ENCODE measurements at places on chromosomes 1 and 21.

GRCh38 chr1:12527564-12527963, 90.4 kb downstream of the DHRS3 start:
- no peak for DNase-seq

DNA sequence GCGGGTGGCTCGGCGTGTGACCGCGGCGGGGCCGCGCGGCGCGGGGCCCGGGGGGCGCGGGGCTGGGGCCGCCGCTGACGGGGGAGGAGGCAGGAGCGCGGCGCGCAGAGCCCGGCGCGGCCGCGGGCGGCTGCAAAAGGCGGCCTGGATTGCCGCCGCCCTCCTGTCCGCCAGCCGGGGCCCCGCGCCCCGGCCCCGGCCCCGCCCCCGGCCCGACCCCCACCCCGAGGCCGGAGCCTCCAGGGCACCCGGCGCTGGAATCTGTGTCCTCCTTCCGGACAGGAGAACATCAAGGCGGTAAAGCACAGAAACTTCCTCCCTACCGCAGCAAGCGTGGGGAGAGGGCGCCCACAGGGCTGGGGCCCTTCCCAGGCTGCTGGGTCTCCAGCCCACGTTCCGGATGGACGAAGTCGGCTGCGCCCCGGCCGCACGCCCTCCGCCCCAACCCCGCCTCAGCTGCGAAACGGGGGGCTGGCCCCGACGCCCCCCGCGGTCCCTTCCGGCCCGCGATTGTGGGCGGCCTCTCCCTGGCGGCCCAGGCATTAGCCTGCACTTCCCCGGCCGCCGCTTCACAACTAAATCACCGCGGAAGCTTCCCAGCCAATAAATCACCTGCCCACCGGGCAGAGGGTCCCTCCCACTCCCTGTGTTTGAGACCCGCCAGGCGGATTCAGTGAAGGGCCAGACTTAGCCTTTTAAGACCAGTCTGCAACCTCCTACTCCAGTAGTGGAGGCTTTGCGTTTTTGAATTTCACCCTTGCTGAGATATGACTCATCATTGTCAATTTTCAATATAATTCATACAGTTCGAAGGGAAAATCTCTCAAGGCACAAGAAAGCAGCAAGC, 106.0 kb downstream of the SLC45A1 start:
- DNase-seq: peak; percentile 14

- no peak for DNase-seq
Observed at GRCh38 chr1:224744521-224744920, 128.4 kb downstream of the CNIH3 start.

- no peak for DNase-seq
Observed at GRCh38 chr1:86754265-86754974, 50.0 kb downstream of the SH3GLB1 start.

- DNase-seq: no peak
Observed at GRCh38 chr1:12130466-12131130, 36.2 kb upstream of the TNFRSF1B start.

GRCh38 chr1:55913565-55913964, 665.8 kb downstream of the PLPP3 start:
- DNase-seq: no peak

DNA sequence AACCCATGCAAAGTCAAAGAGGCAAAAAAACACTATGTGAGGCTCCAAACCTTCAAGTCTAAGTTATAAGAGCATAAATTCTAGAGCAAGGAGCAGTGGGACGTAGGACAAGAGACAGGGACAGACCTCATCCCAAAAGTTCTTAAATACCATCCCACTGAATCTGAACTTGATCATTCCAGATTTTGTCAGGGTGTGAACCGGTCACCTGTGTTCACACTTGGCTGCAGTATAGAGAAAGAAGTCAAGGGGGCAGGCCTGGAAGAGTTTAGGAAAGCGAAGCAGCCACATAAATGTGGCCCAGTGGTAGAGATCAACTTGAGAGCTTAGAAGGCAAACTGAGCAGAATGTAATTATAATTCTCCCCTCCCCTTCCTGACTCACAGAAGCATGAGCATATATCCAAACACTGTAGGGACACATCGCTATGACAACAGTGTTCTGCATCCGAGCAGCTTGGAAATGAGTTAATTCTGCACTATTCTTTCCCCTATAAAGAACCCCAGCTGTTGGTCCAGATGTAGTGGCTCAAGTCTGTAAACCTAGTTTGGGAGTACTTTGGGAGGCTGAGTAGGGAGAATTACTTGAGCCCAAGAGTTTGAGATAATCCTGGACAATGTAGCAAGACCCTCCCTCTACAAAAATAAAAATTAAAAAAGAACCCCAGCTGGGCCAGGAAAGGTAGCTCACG, 2.7 kb downstream of the AKR7A2 start:
- no peak for DNase-seq

- no peak for DNase-seq
Observed at GRCh38 chr1:111553196-111553595, 49.8 kb upstream of the ADORA3 start.

DNA sequence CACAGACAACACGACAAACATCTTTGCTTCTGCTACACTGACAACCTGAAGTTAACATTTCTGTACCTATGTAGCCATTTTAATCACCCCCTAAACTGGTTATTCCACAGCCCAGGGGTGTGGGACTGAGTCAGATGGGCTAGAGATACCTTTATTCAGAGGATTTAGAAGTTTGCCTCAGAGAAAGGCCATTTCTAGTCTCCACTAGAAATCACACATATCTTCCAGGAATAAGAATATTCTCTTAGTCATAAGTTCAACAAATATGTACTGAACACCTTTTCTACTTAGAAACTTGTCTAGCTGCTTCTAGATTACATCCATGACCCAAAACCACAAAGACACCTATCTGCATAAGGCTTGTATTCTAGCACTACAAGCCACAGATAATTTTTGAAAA, 38.8 kb downstream of the ERG start:
- DNase-seq: no peak

DNA sequence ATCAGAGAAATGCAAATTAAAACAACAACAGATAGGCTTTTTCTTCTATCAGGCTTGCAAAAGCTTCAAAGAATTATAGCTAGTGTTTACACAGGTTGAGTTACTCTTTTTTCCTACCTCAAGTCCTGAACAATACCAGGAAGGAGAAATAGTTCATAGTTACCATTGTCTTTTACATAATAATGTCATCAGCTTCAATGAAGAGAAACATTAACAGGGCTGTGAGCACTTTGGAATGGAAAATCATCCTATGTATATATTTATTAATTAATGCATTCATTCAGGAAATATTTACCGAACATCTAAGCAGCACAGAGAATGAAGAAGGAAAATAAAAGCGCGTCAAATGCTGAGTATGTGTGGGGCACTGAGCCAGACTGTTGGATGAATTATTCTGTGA, 197.3 kb downstream of the ZBTB18 start:
- DNase-seq: no peak

DNA sequence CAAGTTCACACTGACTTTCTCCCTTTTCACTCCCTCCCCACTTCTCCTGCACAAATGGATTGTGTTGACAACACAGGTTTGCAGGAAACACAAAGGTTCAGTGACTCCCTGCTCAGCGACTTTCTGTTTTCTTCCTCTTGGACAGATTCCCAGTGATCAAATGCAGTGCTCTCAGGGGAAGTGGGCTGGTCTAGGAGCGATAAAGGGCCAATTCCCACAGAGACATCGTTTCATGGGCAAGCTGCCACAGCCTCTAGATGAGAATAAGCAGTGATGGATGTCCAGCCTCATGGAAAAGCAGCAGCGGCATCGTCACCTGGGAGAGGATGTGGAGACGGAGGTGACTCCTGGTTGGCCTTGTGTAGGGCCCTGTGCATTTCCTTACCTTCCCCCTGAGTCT, 30.6 kb downstream of the FYB2 start:
- no peak for DNase-seq

DNA sequence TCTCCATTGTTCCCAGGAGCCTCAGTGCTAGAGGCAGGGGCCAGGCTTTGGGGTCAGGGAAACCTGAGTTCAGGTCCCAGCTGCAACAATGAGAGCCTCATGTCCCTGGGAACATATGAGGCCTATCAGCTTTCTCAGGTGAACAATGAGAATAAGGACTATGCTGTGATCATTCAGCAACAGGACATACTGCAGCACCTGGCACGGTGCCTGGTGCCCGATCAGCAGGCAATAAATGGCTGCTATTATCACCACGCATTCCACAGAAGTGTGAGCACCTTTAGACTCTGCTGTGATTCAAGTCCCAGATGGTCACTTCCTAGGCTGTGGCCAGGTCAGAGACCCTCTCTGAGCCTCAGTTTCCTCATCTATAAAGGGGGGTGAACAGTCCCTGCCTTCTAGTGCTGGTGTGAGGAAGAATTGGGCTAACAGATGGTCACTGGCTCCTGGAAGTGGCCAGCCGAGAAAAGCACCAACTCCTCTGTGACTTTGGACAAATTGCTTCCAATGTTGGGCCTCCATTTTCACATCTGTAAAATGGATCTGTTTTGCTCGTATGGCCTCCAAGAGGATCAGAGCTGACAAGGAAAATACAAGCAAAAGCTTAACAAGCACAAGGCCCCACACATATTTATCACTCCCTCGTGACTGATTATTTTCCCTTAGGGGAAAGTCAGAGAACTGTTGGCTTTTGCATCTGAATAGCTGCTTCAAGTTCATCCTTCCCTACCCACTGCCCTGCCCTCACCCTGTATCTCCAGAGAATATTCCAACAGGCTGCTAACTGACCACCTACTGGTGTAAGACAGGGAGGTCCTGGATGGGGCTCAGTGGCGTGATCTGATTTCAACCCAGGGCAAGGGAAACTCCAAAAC, 1.1 kb downstream of the SLC5A9 start:
- no peak for DNase-seq

DNA sequence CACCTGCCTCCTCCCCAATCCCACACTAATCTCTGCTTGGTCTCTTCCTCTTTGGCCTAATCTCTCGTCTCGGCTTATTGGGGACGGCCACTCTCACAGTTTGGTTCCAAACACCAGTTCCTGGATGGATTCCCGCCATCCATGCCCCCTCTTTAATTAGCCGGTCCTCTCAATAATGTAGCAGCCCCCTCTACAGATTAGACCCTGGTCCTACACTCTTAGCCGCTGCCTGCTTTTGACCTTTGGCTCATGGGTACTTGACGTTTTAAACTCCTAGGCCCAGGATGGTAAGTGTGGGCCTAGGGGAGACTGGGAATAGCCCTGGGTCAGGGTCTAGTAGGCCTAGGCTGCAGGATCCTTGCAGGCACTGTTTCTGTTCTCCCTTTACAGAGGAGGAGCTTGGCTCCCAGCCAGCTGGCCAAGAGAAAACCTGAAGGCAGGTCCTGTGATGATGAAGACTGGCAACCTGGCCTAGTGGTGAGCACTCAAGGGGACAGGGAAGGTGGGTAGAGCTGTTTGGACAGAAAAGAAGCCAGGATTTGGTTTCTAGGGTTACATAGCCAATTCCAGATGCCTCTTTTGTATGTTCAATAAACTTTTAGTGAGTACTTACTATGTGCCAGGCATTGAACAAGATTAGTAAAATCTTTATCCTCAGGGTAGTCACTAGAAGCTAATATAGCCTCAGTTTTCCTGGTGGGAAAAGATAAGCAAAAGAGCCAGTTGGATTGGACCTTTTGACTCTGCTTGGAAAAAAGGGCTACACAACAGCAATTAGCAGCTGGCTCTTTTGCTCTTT, 758 bp downstream of the RAD54L start:
- DNase-seq: no peak

DNA sequence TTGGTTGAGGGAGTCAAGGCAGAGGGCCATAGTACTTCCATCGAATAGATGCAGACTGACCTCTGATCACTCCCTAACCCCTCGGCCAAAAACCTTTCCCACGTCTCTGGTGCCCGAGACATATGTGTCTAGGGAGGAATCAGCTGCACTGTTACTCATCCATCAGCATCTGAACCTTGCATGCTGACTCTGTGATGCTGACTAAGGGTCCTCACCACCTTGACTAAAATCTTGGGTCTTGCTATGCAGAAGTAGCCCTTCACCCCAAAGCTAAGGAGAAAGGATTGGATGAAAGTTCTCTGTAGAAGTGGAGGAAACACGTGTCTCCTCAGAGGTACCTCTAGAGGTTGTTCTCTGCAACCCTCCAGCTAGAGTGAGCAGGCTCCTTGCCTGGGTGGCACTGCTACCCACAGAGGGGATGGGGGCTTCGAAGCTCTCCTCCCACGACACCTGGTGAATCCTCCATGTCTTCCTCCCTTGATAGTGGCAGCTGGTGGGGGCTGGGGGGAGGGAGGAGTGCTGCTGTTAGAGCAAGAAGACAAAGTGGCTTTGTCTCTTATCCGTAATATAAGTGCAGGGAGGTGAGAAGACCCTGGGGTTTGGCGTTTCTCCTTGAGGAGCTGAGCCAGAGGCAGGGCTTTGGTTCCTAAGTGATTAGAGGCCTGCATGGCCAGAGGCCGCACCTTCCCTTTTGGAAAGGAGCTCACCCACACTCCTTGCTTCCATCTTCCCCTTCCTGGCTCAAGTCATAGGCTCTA, 45.1 kb downstream of the ATP2B4 start:
- no peak for DNase-seq

DNA sequence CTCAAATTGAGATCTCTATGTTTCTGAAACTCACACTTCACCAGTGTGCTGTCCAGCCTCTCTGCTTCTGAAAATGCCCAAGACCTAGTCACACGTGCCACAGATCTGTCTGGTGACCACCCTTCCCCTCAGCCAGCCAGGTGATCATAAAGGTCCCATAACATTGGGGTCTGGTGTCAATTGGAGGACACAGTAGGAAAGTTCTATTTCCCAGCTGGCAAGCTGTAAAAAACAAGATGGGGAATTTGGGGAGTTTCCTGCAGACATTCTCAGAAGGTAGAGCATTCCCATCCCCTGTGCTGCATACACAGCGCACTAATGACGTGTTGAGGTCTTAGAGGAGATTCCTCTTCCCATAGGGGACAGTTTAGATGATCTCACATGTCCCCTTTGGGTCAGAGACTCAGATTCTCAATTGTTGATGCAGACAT, 50.1 kb downstream of the RPS6KA1 start:
- DNase-seq: no peak

- DNase-seq: no peak
Observed at GRCh38 chr1:180267211-180267561, 37.1 kb downstream of the LHX4 start.

- no peak for DNase-seq
Observed at GRCh38 chr1:168216171-168216570, 9.6 kb upstream of the SFT2D2 start.

GRCh38 chr1:22836850-22837249, 126.2 kb downstream of the EPHB2 start:
- no peak for DNase-seq

GRCh38 chr1:153342178-153342577, 6.5 kb downstream of the PGLYRP4 start:
- no peak for DNase-seq

DNA sequence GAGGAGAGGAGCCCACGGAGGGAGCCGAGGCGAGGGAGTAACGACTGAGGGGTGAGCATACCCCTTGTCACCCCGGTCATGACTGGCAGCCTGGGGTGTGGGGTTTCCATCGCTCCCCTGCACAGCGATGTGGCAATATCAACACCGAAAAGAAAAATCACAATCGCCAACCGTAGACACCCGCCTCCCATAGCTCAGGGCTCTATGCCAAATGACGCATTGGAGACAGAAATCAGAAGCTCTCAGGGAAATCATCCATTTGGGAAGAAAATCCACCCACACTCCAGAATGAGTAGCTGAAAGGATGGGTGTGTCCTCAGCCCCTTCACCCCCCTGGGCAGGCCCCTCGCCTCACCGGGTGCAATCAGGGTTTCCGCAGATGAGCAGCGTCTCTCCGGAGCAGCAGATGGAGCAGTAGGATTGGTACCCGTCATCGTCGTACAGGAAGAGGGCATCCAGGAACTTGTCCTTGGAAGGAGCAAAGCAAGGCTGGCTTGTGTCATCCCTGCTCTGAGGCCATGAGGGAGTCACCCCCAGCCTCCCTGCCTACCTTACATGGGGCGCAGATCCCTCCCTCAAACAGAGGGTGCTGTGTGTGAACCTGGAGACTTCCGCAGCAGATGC, 2.5 kb downstream of the DNMT3L start:
- DNase-seq: no peak

Measured in stimulated activated CD4-positive, alpha-beta T cell treated with anti-CD3 and anti-CD28 coated beads, Interleukin-2, amount 100 ng/mL, for 4 hours (primary cell).